Stimulated activated CD4-positive, alpha-beta T cell treated with anti-CD3 and anti-CD28 coated beads, Interleukin-12 subunit alpha, Interleukin-12 subunit beta, amount 100 ng/mL, for 48 hours (primary cell): ENCODE measurements at places on chromosomes 7 and 10.

GRCh38 chr7:42677751-42678699 is 233.8 kb downstream of the C7orf25 start:
- DNase-seq = no peak

DNA sequence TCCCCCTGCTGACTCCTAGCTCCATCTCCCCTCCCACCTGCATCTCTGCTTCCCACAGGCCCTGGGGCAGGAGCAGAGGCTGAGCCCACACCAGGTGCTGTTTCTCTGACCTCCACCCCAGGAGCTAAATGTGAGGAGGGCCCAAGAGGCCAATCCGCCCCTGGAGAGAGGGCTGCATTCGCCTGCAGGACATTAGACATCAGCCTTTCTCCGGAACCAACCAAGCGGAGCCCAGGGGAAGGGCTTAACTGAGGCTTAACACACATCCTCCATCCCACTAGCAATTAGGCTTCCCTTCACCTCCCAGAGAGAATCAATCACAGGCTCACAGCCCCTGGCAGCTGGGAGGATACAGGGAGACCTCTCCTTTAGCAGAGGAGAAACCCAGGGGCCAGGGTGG is 50.5 kb downstream of the SH3PXD2A start:
- DNase-seq = no peak

DNA sequence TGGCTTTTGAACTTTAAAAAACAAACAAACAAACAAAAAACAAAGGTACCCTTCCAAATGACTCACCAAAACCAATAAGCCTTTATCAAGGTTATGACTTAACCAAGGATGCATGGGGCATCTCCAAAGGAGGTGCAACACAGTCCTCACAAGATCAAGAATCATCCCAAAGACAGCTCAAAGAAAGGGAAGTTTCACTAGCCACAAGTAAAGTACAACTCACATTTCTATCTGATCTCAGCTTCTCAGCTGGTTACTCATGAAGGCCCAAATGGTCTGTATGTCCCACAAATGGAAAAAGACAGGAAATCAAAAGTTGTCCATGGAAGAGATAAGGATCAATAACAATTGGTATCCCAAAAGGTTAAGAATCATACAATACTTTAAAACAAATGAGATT is 6.0 kb upstream of the MKLN1 start:
- DNase-seq = no peak

DNA sequence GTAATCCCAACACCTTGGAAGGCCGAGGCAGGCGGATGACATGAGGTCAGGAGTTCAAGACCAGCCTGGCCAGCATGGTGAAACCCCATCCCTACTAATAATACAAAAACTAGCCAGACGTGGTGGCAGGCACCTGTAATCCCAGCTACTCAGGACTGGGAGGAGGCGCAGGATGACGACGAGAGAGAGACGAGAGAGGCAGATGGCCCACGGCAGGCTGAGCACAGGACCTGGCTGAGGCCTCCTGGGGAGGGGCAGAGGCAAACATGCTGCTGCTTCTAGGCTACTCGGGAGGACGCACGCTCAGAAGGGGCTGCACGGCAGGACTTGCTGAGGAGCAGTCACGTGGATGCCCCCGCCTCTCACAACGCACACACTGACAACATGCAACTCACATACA is 22.4 kb downstream of the DIP2C start:
- no peak for DNase-seq

GRCh38 chr10:48199580-48200377 is 74.7 kb downstream of the FRMPD2 start:
- DNase-seq = no peak

DNA sequence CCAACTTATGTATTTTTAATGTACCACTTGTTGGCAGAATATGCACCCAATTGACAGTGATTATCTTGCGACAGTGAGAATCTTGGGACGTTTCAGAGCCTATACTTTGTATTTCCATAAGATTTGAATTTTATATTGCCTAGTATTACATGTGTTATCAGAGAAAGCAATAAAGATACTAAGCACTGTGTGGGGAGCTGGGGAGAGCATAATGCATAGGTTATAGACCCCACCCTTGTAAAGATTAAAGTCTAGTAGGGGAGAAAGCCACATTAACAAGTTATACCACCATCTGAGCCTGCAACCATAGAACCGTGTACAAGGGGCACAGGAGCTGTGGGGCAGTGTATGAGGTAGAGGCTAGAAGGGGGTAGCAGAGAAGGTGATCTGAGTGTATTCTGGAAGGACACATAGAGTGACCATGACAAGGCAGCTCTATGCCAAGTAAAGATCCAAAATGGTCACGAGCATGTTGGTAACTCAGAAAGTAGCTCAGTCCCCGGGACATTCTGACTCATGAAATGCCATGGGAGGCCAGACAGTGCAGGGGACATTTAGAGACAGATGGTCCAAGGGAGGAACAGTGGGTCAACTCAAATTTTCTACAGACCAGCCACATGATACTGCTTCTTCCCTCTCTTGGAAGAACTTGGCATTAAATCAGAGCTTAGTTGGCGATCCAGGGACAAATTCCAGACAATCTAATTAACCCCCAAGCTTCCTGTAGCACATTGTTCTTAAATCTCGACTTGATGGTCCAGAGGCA is 84.5 kb downstream of the ADRA2A start:
- no peak for DNase-seq

- DNase-seq = no peak
Measured at GRCh38 chr10:83862723-83863122, 276.6 kb upstream of the GHITM start.

- no peak for DNase-seq
Measured at GRCh38 chr10:14801723-14802122, 27.0 kb upstream of the FAM107B start.

GRCh38 chr7:102232611-102233286 is 53.9 kb upstream of the SH2B2 start:
- no peak for DNase-seq

- no peak for DNase-seq
Measured at GRCh38 chr7:37366445-37366844, 82.2 kb downstream of the ELMO1 start.

DNA sequence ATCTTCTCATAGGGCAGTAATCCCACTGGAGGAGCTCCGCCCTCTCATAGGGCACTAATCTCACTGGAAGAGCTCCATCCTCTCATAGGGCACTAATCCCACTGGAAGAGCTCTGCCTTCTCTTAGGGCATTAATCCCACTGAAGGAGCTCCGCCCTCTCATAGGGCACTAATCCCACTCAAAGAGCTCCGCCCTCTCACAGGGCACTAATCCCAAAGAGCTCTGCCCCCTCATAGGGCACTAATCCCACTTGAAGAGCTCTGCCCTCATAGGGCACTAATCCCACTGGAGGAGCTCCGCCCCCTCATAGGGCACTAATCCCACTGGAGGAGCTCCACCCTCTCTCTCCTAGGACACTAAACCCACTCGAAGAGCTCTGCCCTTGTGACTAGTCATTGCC is 3.4 kb upstream of the FUOM start:
- DNase-seq = no peak

- DNase-seq = no peak
Measured at GRCh38 chr10:59852670-59853069, 53.7 kb downstream of the CCDC6 start.

- DNase-seq = no peak
Measured at GRCh38 chr10:62056698-62057097, 155.2 kb downstream of the ARID5B start.

DNA sequence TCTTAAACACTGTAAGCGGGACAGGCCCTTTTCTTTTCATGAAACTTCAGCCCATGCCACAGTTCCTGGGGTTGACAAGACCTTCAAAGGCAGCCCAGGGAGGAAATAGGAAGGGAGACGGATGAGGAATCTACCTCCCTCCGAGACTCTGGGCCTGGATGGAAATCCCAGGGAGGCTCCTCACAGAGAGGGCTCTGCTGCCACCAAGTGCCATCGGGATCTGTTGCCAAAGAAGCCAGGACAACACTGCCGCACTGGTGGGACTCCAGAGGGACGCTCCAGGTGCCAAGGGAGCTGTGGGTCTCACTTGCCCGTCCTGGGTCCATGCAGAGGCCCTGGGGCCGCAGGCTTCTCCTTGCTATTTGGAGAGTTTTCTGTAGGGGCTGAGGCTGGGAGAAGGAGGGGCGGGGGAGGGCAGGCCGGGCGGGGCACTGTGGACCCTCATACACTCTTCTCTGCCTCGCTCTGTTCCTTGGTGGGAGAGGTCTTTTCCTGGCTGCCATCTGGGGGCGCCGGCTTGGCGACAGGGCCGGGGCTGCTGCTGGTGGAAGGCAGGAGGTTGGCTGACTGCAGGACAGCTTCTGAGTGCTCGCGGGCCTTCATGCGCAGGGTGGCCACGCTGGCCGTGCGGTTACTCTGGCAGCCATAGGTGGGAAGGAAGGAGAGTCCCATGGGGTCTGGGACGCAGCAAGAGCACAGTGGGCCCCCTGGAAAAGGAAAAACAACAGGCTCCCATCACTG is 30.0 kb downstream of the DRGX start:
- DNase-seq = no peak

DNA sequence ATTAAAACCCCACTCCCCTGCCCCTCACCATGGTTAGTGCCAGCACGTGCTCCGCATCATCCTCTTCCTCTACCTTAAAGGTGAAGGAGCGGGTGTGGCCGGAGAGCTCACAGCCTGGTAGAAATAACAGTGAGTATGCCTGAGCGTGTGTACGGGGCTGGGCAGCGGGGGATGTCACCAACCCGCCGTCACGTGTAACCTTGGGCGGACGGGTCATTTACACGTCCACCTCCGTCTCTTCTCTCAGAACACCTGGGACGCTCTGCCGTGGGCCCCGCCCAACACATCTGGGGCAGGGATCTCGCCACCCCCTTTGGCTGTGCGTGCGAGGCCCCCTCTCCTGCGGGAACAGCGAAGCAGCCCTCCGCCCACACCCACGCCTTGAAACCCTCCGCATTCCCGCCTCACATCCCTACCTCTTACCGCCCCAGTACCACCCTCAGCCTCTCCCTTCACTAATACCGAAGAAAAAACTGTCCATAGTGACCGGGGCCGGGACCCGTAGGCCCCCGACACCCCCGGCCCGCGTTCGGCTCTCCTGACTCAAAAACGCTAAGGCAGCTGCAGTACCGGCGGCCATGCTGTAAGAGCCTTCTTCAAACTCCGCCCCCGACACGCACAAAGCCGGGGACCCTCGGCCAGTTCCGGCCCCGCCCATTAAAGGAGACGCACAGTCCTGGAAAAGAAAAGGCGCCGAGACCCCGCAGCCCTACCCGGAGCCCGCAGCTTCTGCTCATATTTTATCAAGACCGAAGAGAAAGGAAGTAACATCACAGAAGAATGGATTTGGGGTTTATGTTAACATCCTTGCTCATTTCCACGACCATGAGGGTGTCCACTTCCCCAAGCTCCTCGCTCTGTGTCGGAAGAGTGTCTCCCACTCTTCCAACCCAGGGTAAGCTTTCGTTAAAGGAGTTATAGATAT is at the start of gene NPM3:
TSS of gene NPM3 (minus strand) at position 636 of the 925 bp plus-strand sequence. CDS start at position 580, 56 bp downstream.
- peak; percentile 84 for DNase-seq

DNA sequence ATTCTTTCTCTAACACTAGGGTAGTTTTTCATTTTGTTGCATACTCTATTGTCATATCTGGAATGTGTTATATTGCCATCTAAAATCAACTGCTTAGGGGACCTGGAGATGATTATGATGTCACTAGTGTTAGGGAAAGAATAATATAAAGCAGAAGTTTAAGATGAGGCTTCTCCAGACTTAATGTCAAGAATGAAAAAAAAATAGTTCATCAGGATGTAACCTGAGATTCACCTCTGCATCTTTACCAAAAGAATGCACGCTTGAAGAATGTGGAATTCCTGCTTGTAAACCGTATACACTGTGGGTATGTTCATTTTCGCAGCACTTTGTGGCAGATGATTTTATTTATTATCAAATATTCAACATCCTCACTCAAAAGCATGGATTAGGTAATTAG is 184.6 kb downstream of the ST7 start:
- DNase-seq = no peak

DNA sequence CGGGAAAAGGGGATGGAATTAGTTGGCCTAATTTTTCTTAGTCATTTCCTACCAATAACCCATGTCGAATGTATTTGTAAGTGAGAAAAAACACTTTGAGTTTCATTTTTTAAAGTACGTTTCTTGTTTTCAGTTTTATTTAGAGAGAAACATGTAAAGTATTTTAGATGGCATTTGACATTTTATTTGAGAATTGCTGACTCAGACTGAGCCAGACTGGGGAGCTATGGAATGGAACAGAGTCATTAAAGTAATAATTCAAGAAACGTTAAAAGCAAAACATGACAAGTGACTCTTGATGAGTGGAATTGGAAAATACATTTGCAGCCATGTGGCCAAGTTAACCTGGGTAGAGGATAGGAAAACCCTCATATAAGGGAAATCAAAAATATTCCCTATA is 286.1 kb upstream of the NPSR1 start:
- no peak for DNase-seq

- no peak for DNase-seq
Measured at GRCh38 chr10:69800109-69800508, 1.6 kb upstream of the COL13A1 start.

GRCh38 chr10:32180390-32181280 is 124.4 kb upstream of the KIF5B start:
- no peak for DNase-seq

DNA sequence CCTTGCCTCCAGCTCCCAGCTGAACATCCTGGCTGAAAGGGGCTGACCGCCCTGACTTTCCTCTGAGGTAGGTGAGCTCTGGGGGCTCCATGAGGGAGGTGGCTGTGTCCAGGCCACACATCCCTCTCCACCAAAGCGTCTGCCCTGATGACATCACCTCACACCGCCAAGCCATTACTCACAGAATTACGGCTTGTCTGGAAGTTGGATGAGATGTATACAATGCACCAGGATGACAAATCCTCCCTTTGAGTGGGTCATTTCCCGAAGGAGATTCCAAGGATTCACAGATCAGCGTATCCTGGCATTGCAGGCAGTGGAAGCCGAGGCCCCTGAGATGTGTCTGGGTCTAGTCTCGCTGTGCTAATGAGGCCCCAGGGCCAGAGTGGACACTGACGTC is 15.1 kb upstream of the RET start:
- DNase-seq = no peak

- DNase-seq = no peak
Measured at GRCh38 chr10:17115683-17116082, 13.9 kb downstream of the CUBN start.

GRCh38 chr7:78350391-78350790 is 551.8 kb downstream of the PHTF2 start:
- no peak for DNase-seq

GRCh38 chr10:112382515-112383235 is 8.8 kb downstream of the ACSL5 start:
- no peak for DNase-seq

DNA sequence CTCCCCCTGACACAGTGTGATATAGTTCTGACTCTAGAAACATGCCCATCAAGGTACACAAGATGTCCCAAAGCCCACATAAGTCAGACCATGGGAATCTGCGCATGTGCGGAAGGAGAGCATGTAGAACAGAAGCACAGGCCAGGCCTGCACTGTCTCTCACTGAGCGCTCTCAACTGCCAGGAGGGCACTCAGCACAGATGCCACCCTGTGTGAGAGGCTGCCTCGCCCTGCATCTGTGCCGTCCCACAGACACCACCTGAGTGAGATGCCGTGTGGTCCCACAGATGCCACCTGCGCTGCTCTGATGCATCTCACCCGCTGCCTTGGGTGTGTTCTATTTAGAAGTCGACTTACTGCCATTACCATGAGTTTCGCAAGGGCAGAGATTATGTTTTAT is 98.4 kb downstream of the VOPP1 start:
- no peak for DNase-seq

GRCh38 chr10:25682203-25682851 is 251.7 kb upstream of the MYO3A start:
- DNase-seq = no peak
